Stomach (tissue), 19 donors: ENCODE measurements at places on chromosomes 12 and 14.

DNA sequence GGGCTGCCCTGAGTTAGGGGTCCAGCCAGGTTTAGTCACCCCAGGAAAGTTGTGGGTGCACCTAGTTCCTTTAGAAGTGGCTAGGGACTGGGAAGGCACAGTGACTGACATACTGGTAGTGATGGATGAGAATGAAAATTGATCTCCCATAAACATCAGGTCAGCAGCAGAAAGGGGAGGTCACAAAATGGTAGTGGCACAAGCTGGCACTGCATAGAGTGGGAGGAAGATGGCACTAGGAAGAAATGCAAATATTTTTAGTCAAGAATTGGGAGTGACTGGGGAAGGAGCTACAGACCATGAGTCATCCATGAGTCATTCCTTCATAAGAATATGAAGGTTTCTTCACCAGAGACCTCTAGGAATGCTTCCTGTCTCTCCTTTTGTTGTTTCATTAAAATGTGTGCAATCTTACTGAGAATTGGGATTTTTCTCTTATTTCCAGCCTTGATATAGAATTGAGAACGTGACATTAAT lies 198.3 kb upstream of the AMIGO2 start:
- no peak overlapping the region for H3K27ac ChIP-seq
- H3K4me3 ChIP-seq: no peak overlapping the region
- DNase-seq: no peak
- no peaks in the 10 kb centered on the region for H3K27me3 ChIP-seq
- H3K36me3 ChIP-seq: no peaks in the 10 kb centered on the region

GRCh38 chr12:53160673-53161072 lies 19.8 kb upstream of the ZNF740 start:
- peaks cover 7% of the 10 kb centered on the region for H3K36me3 ChIP-seq
- H3K27ac ChIP-seq: no peak overlapping the region
- H3K27me3 ChIP-seq: no peaks in the 10 kb centered on the region
- DNase-seq: no peak

- DNase-seq: peak; percentile 14
- H3K4me3 ChIP-seq: no peak overlapping the region
- H3K4me1 ChIP-seq: no peaks in the 10 kb centered on the region
- H3K27me3 ChIP-seq: no peaks in the 10 kb centered on the region
- no peak overlapping the region for H3K27ac ChIP-seq
Measured at GRCh38 chr14:101351769-101352168, 209.5 kb upstream of the DIO3 start.

DNA sequence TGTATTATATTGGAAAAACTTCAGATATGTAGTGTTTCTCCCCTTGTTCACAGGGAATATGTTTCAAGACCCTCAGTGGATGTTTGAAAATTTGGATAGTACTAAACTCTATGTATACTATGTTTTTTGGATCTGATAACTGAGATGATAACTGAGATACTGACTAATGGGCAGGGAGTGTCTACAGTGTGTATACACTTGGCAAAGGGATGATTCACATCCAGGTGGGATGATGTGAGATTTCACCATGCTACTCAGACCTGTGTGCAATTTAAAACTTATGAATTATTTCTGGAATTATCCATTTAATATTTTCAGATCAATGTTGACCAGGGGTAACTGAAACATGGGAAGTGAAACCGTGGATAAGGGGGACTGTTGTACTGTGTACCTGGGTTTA lies 13.8 kb downstream of the RAD51B start:
- no peak overlapping the region for H3K27ac ChIP-seq

- no peak overlapping the region for H3K27ac ChIP-seq
- H3K27me3 ChIP-seq: no peaks in the 10 kb centered on the region
- H3K36me3 ChIP-seq: peaks cover 55% of the 10 kb centered on the region
- DNase-seq: no peak
- no peak overlapping the region for H3K4me3 ChIP-seq
Measured at GRCh38 chr14:76015191-76015590, 29.6 kb downstream of the IFT43 start.

DNA sequence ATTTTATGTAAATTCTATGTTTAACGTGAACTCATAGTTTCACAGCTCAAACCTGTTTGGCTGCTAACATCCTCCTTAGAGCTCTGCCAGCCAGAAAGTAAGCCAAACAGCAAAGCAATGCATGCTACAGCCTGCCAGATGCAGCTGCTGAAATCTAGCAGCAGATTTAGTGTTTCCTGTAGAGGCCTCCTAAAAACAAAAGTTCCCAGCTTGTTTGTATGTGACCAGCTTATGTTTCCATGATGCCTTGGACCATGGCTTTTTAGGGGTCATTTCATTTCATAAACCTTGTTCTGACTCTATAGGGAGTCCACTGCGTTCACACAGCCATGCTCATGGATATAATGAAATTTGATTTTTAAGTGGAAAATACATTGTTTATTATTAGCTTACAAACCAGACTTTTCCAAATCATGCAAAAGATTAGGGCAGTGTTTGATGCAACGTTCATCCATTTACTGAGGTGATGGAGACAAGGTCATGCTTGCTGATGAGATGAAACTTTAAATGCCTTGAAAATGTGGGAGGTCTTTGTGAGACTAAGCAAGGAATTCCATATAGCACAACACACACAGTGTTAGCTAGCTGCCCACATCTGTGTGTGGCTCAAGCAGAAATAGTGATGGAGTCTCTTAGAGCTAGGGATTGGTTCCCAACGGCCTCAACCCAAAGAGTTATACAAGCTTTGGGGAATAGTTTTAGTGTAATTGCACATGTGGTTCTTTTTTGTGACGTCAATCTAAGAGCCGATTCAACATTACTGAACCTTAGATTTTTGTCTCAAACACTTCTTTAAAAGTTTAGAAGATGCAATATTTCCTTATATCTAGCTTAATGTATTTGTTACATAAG lies 157.5 kb upstream of the LRIG3 start:
- H3K4me1 ChIP-seq: peaks cover 14% of the 10 kb centered on the region
- peak overlapping the region; percentile 36 for H3K27ac ChIP-seq
- no peak overlapping the region for H3K4me3 ChIP-seq
- DNase-seq: peak; percentile 87
- no peaks in the 10 kb centered on the region for H3K36me3 ChIP-seq
